ENCODE measurements at places on chromosomes 5 and 9. TPM values are rescaled to one million over a fixed set of nuclear protein-coding genes. Genes with fewer than 3 reads are reported as not detected.

DNA sequence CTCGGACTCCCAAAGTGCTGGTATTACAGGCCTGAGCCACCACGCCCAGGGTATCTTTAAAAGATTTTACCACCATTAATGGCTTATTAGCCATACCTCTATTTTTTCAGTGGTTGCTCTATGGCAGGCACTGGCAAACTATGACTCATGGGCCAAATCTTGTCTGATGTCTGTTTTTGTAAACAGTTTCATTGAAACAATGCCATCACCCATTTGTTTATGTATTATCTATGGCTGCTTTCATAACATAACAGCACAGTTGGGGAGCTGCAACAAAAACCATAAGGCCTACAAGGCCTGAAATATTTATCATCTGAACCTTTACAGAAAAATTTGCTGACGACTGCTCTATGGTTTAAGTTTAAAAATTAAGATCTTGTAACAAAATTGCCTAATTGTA, 66.8 kb downstream of the SLC38A9 start:
- peaks cover 8% of the 10 kb centered on the region for H3K4me1 ChIP-seq
- no peaks in the 10 kb centered on the region for H3K27me3 ChIP-seq
- no peaks in the 10 kb centered on the region for H3K36me3 ChIP-seq
- no peak overlapping the region for H3K4me3 ChIP-seq

- no peak for DNase-seq
- no peaks in the 10 kb centered on the region for H3K36me3 ChIP-seq
- H3K4me3 ChIP-seq = no peak overlapping the region
- no peaks in the 10 kb centered on the region for H3K4me1 ChIP-seq
- H3K27me3 ChIP-seq = no peaks in the 10 kb centered on the region
Observed at GRCh38 chr5:92633875-92634487, 947.0 kb downstream of the NR2F1-AS1 start.

The C9orf152 gene
- 26.3 TPM for total RNA-seq

The ACOT12 gene
- total RNA-seq = not detected

The FSD1L gene
- 4.1 TPM for total RNA-seq

DNA sequence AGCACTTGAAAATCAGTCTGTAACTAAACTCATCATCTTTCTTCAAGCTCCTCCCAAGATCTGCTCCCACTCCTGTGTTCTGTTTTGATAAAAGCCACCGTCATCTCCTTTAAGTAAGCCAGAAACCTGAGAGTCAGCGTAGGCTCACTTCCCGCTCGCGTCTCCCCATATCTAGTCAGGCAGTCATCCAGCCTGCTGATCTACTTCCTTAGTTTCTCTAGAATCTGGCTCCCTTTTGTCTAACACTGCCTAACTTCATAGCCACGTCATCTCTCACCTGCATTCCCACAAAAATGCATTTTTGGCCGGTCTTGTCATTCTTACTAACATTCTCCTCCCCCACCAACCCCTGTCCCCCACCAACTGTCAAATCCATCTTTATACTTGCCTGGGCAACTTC, 3.0 kb upstream of the TJP2 start:
- H3K4me3 ChIP-seq = no peak overlapping the region
- H3K36me3 ChIP-seq = no peaks in the 10 kb centered on the region
- peak; percentile 49 for DNase-seq
- H3K4me1 ChIP-seq = peaks cover 45% of the 10 kb centered on the region
- H3K27me3 ChIP-seq = no peaks in the 10 kb centered on the region
- H3K27ac ChIP-seq = peak overlapping the region; percentile 78

GRCh38 chr9:75226403-75227139, 138.3 kb downstream of the OSTF1 start:
- no peak overlapping the region for H3K4me3 ChIP-seq
- DNase-seq = no peak
- no peaks in the 10 kb centered on the region for H3K27me3 ChIP-seq
- H3K4me1 ChIP-seq = no peaks in the 10 kb centered on the region
- H3K36me3 ChIP-seq = no peaks in the 10 kb centered on the region

- no peak overlapping the region for H3K4me3 ChIP-seq
- no peaks in the 10 kb centered on the region for H3K27me3 ChIP-seq
- H3K36me3 ChIP-seq = no peaks in the 10 kb centered on the region
- no peak overlapping the region for H3K27ac ChIP-seq
Observed at GRCh38 chr9:91933556-91934352, 16.3 kb downstream of the ROR2 start.

DNA sequence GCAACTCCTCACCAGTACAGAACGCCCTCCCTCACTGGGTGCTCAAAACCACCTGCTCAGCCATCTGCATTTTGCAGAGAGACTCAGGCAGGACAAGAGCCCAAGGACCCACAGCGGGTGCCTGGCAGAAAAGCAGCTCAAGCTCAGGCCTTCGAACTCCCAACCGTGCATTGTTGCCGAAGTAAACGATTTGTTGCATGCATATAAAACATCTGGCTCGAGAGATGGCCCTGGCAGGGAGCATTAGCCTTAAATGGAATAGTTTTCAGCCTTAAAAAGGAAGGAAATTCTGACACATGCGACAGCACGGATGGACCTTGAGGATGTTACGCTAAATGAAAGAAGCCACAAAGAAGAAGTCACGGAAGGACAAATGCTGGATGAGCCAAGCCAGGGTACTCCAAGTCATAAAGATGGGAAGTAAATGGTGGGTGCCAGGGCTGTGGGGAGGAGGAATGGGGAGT, 160.4 kb upstream of the PHYKPL start:
- peak; percentile 35 for DNase-seq
- peaks cover 18% of the 10 kb centered on the region for H3K4me1 ChIP-seq
- no peaks in the 10 kb centered on the region for H3K27me3 ChIP-seq
- no peak overlapping the region for H3K27ac ChIP-seq

The CBY3 gene
- total RNA-seq = 2.1 TPM

The FIBCD1 gene
- 0.30 TPM for total RNA-seq

GRCh38 chr9:8963885-8964284, 1164.3 kb upstream of the DMAC1 start:
- no peak overlapping the region for H3K27ac ChIP-seq
- H3K36me3 ChIP-seq = no peaks in the 10 kb centered on the region
- H3K4me1 ChIP-seq = no peaks in the 10 kb centered on the region
- DNase-seq = no peak

DNA sequence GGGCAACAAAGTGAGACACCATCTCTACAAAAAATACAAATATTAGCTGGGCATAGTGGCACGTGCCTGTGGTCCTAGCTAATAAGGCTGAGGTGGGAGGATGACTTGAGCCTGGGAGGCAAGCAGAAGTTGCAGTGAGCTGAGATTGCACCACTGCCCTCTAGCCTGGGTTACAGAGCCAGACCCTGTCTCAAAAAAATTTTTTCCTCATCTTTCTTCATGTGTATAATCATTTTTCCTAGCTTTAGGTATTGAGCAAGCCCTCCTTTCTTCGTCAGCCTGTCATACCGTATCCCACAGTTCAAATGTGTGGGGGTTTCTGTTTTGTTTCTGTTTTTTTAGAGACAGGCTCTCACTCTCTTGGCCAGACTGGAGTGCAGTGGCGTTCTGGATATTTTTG, 41.3 kb downstream of the EHMT1 start:
- peaks cover 9% of the 10 kb centered on the region for H3K4me1 ChIP-seq
- DNase-seq = no peak
- no peaks in the 10 kb centered on the region for H3K36me3 ChIP-seq
- no peak overlapping the region for H3K4me3 ChIP-seq
- H3K27ac ChIP-seq = no peak overlapping the region
- H3K27me3 ChIP-seq = no peaks in the 10 kb centered on the region

DNA sequence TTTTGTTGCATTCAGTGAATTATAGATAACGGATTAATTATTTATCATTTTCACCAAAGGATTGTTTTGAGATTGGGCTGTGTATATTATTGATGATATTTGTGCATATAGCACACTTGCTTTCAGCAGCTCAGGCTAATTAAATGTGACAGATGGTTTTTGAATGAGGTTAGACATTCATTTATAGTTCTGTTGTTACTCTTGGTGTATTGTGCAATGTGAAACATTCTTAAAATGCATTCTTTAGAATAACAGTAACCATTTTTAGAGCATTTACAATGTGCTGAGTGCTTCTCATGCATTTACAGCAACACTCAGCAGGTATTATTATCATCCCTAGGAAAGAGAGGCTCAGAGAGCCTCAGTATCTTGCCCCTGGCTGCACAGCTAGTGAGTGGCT, 23.8 kb downstream of the NANS start:
- no peak overlapping the region for H3K4me3 ChIP-seq
- H3K36me3 ChIP-seq = peaks cover 75% of the 10 kb centered on the region
- H3K27me3 ChIP-seq = no peaks in the 10 kb centered on the region
- no peak overlapping the region for H3K27ac ChIP-seq

DNA sequence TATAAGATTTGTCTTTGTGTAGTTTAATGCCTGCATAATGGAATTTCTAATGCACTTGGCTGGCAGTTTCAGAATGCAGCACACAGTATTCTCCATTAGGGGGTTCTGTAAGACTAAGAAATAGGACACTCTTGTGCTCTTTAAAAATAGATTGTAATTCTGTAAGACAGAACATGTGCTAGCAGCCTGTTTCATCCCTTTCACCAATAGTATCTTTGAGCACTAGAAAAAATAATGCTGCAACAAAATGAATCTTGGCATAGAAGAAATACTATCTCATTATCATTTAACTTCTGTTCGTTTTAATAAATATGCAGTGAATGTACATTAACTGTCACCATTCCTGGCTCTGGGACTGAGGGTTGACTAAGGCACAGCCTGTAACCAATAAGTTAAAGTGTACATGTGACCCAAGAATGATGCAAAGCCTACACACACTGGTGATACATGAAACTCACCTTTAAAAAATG, 23.8 kb upstream of the ZNF622 start:
- H3K4me3 ChIP-seq = no peak overlapping the region
- no peaks in the 10 kb centered on the region for H3K27me3 ChIP-seq
- H3K4me1 ChIP-seq = no peaks in the 10 kb centered on the region
- no peak for DNase-seq
- no peaks in the 10 kb centered on the region for H3K36me3 ChIP-seq

- peak; percentile 48 for DNase-seq
- no peaks in the 10 kb centered on the region for H3K27me3 ChIP-seq
- H3K27ac ChIP-seq = peak overlapping the region; percentile 91
- H3K36me3 ChIP-seq = no peaks in the 10 kb centered on the region
- H3K4me1 ChIP-seq = peaks cover 34% of the 10 kb centered on the region
Observed at GRCh38 chr9:110257097-110257841, 962 bp upstream of the TXN start.

The NXNL2 gene
- total RNA-seq = not detected

- H3K36me3 ChIP-seq = no peaks in the 10 kb centered on the region
- no peak overlapping the region for H3K4me3 ChIP-seq
- no peak overlapping the region for H3K27ac ChIP-seq
- H3K27me3 ChIP-seq = no peaks in the 10 kb centered on the region
- peaks cover 9% of the 10 kb centered on the region for H3K4me1 ChIP-seq
Observed at GRCh38 chr5:33850100-33850594, 41.6 kb downstream of the ADAMTS12 start.

DNA sequence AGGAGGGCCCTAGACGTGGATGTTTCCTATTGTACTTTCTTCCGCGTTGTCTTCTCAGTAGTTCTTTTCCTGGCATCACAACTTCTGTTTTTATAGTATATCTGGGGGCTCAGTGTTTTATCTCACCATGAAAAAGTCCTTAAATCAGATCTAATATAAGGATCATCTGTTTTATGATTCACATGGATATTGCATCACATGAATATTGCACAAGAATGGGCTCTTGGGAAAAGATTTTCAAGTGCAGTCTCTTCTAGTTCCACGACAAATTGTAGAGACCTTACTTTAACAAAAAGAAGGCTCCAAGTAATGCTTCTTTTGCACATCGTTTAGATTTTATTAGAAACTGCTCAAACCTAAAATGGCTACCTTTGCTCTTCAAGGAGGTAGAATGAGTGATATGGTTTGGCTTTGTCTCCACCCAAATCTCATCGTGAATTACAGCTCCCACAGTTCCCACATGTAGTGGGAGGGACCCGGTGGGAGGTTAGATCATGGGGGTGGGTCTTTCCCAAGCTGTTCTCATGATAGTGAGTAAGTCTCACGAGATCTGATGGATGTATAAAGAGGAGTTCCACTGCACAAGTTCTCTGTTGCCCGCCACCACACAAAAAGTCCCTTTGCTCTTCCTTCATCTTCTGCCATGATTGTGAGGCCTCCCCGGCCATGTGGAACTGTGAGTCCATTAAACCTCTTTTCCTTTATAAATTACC, 53.7 kb upstream of the FAM120A start:
- H3K4me3 ChIP-seq = no peak overlapping the region
- no peak for DNase-seq
- no peak overlapping the region for H3K27ac ChIP-seq
- H3K27me3 ChIP-seq = no peaks in the 10 kb centered on the region
- H3K4me1 ChIP-seq = peaks cover 7% of the 10 kb centered on the region

- no peak overlapping the region for H3K4me3 ChIP-seq
- H3K27me3 ChIP-seq = no peaks in the 10 kb centered on the region
- no peaks in the 10 kb centered on the region for H3K36me3 ChIP-seq
- no peak overlapping the region for H3K27ac ChIP-seq
- H3K4me1 ChIP-seq = no peaks in the 10 kb centered on the region
- DNase-seq = no peak
Observed at GRCh38 chr5:133259199-133259997, 207.6 kb downstream of the HSPA4 start.

- H3K27ac ChIP-seq = peak within 1 kb of the TSS; percentile 95
- peak within 1 kb of the TSS; percentile 98 for H3K4me3 ChIP-seq
- no peaks in the 10 kb centered on the region for H3K36me3 ChIP-seq
- peaks cover 30% of the 10 kb centered on the region for H3K4me1 ChIP-seq
- DNase-seq = peak; percentile 97
Observed at GRCh38 chr5:172283020-172283861, at the start of gene UBTD2. Gene UBTD2 (minus strand): TSS chr5:172283764. CDS start chr5:172283665, 99 bp downstream.
